ENCODE measurements at places on chromosomes 13 and 19. TPM values are rescaled to one million over a fixed set of nuclear protein-coding genes. Genes with fewer than 3 reads are reported as not detected.

TMEM238 gene
- 1.7 TPM for total RNA-seq

ZNF285 gene
- total RNA-seq = 14.8 TPM

CCL25 gene
- not detected for total RNA-seq

DACT3 gene
- 76.3 TPM for total RNA-seq

ZNF579 gene
- total RNA-seq = 13.8 TPM

ZNF296 gene
- total RNA-seq = 1.9 TPM

B3GNT8 gene
- 0.49 TPM for total RNA-seq

CYP4F12 gene
- total RNA-seq = 10.4 TPM

SYT5 gene
- total RNA-seq = 150 TPM

F10 gene
- 1.1 TPM for total RNA-seq

RINL gene
- 6.3 TPM for total RNA-seq

SERPINE3 gene
- total RNA-seq = 1.6 TPM

ICAM5 gene
- total RNA-seq = 61.7 TPM

- no peak for DNase-seq
Measured at GRCh38 chr19:46753420-46754155, 7.3 kb upstream of the STRN4 start.

DNA sequence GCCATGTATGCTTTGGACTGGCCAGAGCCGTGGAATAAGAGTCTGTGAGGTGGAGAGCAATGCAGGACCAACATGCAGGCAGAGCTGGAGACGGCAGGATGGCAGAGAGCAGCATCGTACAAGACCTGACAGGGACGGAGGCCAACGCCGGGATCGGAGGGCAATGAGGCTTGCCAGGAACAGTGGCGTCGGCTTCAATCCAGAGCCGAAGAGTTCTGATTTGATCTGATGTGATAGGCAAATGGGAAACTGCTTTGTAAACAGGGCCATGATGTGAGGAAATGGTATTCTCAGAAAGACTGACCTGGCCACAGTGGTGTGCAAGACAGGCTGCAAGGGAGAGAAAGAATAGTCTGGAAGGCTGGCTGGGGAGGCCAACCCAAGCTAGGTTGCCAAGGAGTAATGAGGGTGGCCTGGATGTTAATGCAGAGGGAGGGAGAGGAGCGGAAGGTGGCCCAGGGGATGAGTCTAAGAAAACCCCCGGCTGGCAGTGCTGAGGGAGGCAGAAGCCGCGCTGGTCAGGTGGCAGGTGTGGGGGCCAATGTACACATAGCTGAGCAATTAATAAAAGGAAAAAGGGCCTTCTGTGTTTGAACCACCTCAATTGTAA lies 26.7 kb downstream of the RCBTB2 start:
- DNase-seq = no peak

- peak; percentile 88 for DNase-seq
Measured at GRCh38 chr13:35953537-35954206, 177.5 kb downstream of the DCLK1 start.

GRCh38 chr13:74794147-74794546 lies 659.9 kb upstream of the KLF12 start:
- DNase-seq = no peak

DNA sequence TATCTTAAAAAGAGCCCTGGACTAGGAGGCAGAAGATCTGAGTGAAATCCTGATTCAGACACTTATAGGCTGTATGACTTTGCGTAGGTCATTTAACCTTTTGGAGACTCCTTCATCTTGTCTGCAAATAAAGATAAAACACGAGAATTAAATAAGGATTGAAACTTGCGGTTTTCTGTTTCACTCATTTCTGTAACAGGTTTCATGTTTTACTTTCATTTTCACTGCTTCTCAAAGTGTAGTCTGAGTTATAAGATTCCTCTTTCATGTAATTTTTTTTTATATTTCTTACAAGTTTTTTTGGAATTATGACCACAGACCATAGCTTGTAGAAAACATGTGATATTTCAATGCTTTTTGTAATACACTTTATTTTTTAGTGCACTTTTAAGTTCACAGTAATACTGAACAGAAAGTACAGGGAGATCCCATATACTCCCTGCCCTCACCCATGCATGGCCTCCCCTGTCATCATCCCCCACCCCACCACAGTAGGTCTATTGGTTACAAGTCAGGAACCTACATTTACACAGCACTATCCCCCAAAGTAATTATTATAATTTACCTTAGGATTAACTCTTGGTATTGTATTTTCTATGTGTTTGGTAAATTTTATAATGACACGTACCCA lies 174.6 kb downstream of the ITGBL1 start:
- DNase-seq = no peak

DNA sequence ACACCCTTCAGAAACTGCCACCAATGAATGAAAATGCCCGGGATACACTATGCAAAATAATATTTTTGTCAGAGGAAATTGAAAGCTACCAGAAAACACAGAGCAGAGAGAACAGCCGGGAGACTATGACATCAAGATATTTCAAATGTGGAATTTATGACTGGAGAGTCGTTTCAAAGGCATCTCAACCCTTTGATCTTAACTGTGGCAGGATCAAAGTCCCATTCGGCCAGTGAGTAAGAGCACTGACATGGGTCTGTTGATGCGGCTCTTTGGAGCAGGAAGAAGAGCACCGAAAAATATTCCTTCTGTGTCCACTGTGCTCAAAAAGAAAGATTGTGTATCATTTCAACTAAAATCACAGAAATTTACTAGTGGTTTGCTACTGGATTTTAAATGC lies 201.9 kb downstream of the RFC3 start:
- no peak for DNase-seq

DNA sequence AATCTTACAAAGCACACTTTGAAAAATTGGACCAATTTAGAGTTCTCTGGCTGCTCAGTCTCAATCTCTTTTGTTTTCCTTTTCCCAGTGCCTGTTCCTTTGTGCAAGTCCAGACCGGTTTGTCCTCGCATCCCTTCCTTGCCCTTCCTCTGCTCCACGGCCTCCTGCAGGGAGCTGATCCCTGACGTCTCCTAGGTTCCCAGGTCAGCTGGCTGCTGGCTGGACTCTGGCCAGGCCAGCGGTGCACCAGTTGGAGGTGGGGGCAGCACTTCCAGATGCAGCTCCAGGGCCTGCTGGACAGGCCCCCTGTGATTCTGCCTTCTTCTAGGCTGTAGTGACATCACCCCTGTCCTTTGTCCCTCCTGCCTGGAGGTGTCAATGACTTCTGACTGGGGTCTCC lies 44.0 kb upstream of the KPNA3 start:
- no peak for DNase-seq

- no peak for DNase-seq
Measured at GRCh38 chr19:33214596-33214995, 11.1 kb downstream of the SLC7A10 start.

DNA sequence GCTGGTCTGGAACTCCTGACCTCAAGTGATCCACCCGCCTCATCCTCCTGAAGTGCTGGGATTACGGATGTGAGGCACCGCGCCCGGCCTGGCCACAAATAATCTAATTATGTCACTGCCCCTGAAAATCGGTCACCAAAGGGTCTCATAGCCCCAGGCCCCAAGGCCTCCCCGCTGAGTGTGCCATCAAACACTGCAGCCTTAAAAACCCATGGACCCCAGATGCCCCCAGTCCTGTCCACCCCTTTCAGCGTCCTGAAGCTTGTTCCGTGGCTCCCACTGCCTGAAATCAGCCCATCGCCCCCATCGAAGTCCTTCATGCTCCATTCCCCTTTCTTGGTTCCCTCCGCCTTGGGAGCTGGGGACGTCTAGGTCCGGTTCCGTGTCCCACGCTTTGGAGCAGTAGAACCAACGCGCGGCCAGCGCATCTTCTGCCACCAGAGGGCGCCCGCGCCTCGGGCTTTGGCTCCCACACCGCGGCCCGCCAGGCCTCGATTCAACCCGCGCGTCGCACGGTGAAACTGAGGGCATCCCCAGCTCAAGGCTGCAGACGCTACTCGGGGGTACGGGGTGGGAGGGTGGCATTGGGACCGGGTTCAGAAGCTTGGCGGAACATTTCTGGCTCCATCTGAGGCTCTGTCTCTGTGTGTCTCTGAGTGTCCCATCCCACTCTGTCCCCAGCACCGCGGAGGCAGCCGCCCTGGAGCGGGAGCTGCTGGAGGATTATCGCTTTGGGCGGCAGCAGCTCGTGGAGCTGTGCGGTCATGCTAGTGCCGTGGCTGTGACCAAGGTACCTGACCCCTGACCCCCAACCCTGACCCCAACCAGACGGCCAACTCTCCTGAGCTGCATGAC lies 3.5 kb downstream of the YJEFN3 start:
- DNase-seq = peak; percentile 88

GRCh38 chr13:47076500-47076899 lies 179.6 kb upstream of the HTR2A start:
- no peak for DNase-seq

GRCh38 chr19:4267101-4267900 lies 11.8 kb upstream of the SHD start:
- peak; percentile 60 for DNase-seq

GRCh38 chr13:23867027-23867491 lies 22.1 kb downstream of the MIPEP start:
- no peak for DNase-seq

DNA sequence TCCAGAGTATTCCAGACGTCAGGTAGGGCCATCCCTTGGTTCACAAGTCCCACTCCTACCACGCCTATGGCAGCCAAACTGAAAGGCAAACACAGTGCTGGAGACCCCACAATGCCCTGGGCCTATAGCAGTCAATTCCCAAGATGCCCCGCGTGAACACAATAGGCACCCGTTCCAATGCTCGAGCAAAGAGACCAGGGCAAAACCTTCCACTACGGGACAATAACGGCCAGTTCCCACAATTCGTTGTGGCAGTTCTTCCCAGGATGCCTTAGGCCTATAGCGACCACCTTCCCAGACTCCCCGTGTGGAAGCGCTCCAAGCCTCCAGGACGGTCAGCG lies 538 bp downstream of the ZNF428 start:
- no peak for DNase-seq
